CD4-positive, CD25-positive, alpha-beta regulatory T cell (primary cell): ENCODE measurements at places on chromosomes 16 and 17. TPM values are rescaled to one million over a fixed set of nuclear protein-coding genes. Genes with fewer than 3 reads are reported as not detected.
A peak's percentile ranks its signal among the peaks of the same experiment; 100 is the strongest.

GRCh38 chr16:70529051-70529777 lies 5.6 kb downstream of the SF3B3 start:
- peaks cover 41% of the 10 kb centered on the region for H3K4me1 ChIP-seq
- H3K36me3 ChIP-seq, result peaks cover 67% of the 10 kb centered on the region
- H3K27me3 ChIP-seq, result no peaks in the 10 kb centered on the region
- H3K4me3 ChIP-seq, result peak overlapping the region; percentile 34
- H3K27ac ChIP-seq, result no peak overlapping the region

Gene KRT40
- not detected for total RNA-seq

Gene AGRP
- total RNA-seq, result not detected

DNA sequence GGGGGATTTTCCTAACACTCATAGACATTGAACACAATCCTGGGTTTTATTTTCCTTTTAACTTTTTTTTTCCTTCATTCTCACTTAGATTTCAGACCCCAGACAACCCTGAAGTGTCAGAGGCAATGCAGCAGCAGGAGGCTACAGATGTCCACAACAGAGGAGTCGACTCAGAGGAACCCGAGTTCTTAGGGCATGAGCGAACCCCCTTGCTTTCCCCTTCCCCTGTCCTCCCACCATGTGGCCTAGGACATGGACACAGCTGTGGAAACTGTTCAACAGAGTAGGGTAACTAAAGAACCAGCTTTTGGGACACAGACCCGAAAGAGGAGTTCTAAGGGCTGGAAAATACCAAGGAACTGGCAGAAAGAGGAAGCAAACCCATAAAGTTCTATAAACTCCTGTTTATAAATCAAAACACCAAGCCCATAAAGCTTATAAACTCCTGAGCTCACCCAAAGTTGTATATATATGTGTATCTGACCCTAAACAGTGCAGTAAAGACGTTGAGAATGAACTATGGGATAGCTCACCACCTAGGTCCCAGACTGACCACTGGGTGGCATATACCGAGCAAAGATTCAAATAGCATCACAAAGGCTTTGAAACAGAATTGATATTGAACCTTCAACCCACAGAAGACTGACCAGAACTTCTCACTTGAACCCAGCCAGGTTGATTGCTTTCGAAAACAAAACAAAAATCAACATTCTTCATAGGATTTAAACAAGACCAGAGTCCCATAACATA lies 33.9 kb downstream of the CMTM4 start:
- H3K4me1 ChIP-seq, result no peaks in the 10 kb centered on the region
- no peak for DNase-seq
- H3K27ac ChIP-seq, result no peak overlapping the region
- H3K36me3 ChIP-seq, result no peaks in the 10 kb centered on the region

Gene STH
- not detected for total RNA-seq
